ENCODE measurements at places on chromosomes 3 and 15. TPM values are rescaled to one million over a fixed set of nuclear protein-coding genes. Genes with fewer than 3 reads are reported as not detected.

- peaks cover 73% of the 10 kb centered on the region for H3K4me1 ChIP-seq
- peaks cover 43% of the 10 kb centered on the region for H3K36me3 ChIP-seq
- DNase-seq = no peak
- no peaks in the 10 kb centered on the region for H3K27me3 ChIP-seq
- peak overlapping the region; percentile 30 for H3K27ac ChIP-seq
- H3K4me3 ChIP-seq = no peak overlapping the region
These were observed 43.9 kb downstream of the SH3BP5 start for GRCh38 chr3:15288331-15289035.

Gene FSIP1
- total RNA-seq = 0.58 TPM

Gene SGO1
- 39.4 TPM for total RNA-seq

- no peak for DNase-seq
- H3K4me1 ChIP-seq = no peaks in the 10 kb centered on the region
- H3K27ac ChIP-seq = no peak overlapping the region
- peaks cover 18% of the 10 kb centered on the region for H3K27me3 ChIP-seq
These were observed 9.4 kb upstream of the EID1 start for GRCh38 chr15:48868536-48868935.

Gene HERC2
- 30.2 TPM for total RNA-seq

GRCh38 chr3:124396339-124396950 is 333.8 kb upstream of the UMPS start:
- no peaks in the 10 kb centered on the region for H3K36me3 ChIP-seq
- DNase-seq = no peak
- no peaks in the 10 kb centered on the region for H3K4me1 ChIP-seq
- H3K4me3 ChIP-seq = no peak overlapping the region
- no peak overlapping the region for H3K27ac ChIP-seq

GRCh38 chr15:80059786-80060355 is 395 bp downstream of the ZFAND6 start:
- H3K27ac ChIP-seq = peak overlapping the region; percentile 90
- H3K4me3 ChIP-seq = peak overlapping the region; percentile 84
- H3K36me3 ChIP-seq = no peaks in the 10 kb centered on the region
- peaks cover 5% of the 10 kb centered on the region for H3K27me3 ChIP-seq

Gene GOLIM4
- 1.7 TPM for total RNA-seq

DNA sequence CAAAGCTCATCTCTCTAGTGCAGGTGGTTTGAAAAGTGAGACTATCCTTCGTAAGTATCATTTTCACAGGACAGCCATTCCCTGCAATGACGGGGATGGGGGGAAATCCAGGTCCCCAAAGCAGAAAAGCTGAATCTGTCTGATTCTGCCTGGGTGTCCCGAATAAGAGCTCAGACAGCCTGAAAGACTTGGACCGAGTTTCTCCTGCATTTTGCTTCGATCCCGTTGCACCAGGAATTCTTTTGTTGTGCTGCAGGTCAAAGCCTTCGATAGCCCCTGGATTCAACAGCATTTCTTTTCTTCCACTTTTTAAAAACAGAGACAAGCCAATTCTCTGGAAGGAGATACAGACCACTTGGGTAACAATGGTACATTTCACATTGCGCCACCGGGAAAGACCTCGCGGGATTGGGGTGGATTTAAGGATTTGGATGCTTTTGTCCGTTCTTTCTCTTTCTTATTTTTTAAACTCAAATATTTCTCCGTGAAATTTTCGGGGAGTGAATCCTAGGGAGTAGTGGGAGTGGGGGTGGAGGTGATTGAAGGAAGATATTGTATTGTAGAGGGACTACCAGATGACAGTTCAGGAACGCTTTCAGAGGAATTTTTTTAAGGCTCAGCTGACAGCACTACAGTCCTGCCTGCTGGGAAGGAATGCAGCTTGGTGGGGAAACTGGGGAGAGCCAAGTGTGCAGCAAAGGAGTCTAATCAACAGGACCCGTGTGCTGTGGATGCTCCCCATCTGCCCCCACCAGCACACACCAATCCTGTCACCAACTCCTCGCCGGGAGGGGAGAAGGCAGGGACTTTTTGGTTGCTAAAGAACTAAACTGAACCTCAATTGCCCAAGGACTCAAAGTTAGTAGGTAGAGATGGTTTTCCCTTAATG is 2.6 kb downstream of the SLITRK3 start:
- no peak for DNase-seq
- no peak overlapping the region for H3K27ac ChIP-seq
- no peaks in the 10 kb centered on the region for H3K36me3 ChIP-seq
- no peak overlapping the region for H3K4me3 ChIP-seq

Gene ZMYND10
- total RNA-seq = 1.7 TPM

DNA sequence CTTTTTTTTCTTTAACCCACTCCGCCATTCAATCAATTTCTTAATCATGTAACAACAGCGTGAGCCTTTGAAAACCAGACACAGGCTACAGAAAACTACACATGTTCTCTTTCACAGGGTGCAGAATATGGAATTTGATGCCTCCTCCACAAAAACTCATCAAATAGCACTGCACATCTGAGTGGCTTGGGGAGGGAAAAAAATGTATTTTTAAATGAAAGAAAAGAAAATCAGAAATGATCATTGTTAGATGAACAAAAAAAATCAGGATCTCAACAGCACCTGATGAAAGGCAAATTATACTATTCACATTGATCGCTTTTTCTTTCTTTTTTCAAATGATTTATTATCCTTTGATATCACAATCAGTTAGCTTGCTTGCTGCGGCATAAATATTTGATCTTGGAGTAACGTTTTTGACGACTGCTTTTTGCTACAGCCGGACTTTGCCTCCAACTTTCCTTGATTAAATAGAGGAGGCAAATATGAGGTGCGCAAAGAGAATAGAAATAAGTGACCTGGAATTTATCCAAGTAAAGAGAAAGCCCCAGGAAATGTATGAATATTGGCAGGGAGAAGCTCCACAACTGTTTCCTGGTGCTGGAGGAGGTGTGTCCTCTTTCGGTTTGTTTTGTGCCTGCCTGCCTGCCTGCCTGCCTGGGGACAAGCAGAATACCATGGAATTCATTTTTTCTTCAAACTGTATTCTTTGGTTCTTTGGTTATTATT is 63.1 kb downstream of the EDEM1 start:
- H3K27me3 ChIP-seq = no peaks in the 10 kb centered on the region
- DNase-seq = no peak
- H3K4me3 ChIP-seq = no peak overlapping the region
- peaks cover 7% of the 10 kb centered on the region for H3K4me1 ChIP-seq

DNA sequence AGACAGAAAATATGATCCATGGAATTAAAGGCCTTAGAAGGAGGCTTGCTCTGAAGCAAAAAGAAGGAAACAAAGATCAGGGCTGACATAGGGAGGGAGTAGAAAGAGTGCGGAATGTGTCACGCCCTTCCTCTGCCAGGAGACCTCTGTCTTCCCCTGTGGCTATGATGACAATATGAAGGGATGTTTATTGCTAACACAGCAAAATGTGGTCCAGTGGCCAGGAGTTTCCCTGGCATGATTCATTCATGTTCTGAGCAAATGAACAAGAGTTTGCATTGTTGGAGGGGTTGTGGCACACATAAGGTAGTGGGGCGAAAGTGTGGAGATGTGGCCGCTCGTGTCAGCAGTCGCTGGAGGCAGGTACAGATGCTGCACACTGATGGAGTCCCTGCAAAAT is 169.4 kb downstream of the SHQ1 start:
- DNase-seq = no peak
- no peaks in the 10 kb centered on the region for H3K36me3 ChIP-seq
- no peak overlapping the region for H3K4me3 ChIP-seq

Gene GOLGA8G
- not detected for total RNA-seq

- DNase-seq = no peak
- H3K4me1 ChIP-seq = no peaks in the 10 kb centered on the region
- H3K27me3 ChIP-seq = peaks cover 7% of the 10 kb centered on the region
These were observed 5.6 kb upstream of the ARGFX start for GRCh38 chr3:121562148-121562547.

Gene SPTBN5
- 1.5 TPM for total RNA-seq

Gene CELF6
- total RNA-seq = 0.18 TPM

Gene IGF1R
- total RNA-seq = 7.7 TPM

DNA sequence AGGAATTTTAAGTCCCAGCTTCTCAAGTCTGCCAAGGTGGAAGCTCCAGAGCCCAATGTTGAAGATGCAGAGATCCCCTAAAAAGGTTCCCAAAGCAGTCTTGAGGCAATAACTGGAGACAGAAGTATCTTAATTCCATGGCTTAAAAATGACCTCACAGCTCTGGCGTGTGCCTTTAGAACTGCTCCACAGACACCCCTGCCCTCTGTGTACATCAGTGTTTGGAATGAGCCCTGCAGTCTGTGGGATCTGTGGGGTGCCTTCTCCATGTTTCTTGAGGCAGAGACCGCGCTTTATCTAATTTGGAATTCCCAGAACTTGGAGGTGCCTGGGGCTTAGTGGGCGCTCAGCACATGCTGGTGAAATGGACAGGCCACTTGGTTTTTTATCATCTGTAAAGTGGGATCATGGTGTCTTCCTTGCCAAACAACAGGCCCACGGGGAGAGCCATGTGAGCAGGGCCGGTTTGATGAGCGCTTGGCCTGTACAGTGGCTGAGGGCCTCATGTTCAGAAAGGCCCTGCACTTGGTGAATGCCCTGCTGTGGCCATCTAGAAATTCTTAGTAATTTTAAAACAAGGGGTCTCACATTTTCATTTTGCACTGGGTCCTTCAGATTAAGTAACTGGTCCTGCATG is 7.1 kb downstream of the ITGA11 start:
- H3K4me3 ChIP-seq = no peak overlapping the region
- H3K36me3 ChIP-seq = no peaks in the 10 kb centered on the region
- H3K27me3 ChIP-seq = peaks cover 28% of the 10 kb centered on the region
- no peak for DNase-seq
- H3K4me1 ChIP-seq = no peaks in the 10 kb centered on the region
- no peak overlapping the region for H3K27ac ChIP-seq

DNA sequence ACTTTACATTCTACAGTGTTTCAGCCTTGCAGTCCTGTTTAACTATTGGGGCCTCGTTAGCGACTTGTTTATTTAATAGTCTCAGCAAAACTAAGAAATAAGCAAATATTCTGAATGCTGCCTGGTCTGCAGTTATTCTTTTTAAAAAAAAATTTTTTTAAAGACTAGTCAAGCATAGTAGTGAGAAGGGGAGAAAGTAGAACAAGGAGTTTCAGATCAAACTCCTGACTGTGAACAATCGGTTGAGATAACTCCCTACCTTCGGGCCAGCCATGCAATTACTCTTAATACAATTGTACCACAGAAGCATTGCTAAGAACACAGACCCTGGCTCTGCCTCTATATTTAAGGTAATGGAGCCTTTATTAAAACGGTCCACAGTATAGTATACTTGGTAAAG is 5.8 kb upstream of the DUT start:
- H3K4me1 ChIP-seq = peaks cover 13% of the 10 kb centered on the region
- H3K27me3 ChIP-seq = no peaks in the 10 kb centered on the region
- DNase-seq = no peak
- H3K27ac ChIP-seq = no peak overlapping the region
- H3K36me3 ChIP-seq = peaks cover 3% of the 10 kb centered on the region
- H3K4me3 ChIP-seq = no peak overlapping the region

- peaks cover 3% of the 10 kb centered on the region for H3K27me3 ChIP-seq
- no peaks in the 10 kb centered on the region for H3K4me1 ChIP-seq
- no peak for DNase-seq
- H3K36me3 ChIP-seq = no peaks in the 10 kb centered on the region
- no peak overlapping the region for H3K4me3 ChIP-seq
- no peak overlapping the region for H3K27ac ChIP-seq
These were observed 49.9 kb upstream of the LMCD1 start for GRCh38 chr3:8451696-8452095.

Gene LRRIQ4
- total RNA-seq = not detected

GRCh38 chr15:81023483-81024264 is 23.0 kb downstream of the TLNRD1 start:
- H3K27me3 ChIP-seq = no peaks in the 10 kb centered on the region
- H3K27ac ChIP-seq = peak overlapping the region; percentile 90
- peak overlapping the region; percentile 37 for H3K4me3 ChIP-seq
- DNase-seq = peak; percentile 51
- peaks cover 22% of the 10 kb centered on the region for H3K36me3 ChIP-seq
- H3K4me1 ChIP-seq = peaks cover 51% of the 10 kb centered on the region

DNA sequence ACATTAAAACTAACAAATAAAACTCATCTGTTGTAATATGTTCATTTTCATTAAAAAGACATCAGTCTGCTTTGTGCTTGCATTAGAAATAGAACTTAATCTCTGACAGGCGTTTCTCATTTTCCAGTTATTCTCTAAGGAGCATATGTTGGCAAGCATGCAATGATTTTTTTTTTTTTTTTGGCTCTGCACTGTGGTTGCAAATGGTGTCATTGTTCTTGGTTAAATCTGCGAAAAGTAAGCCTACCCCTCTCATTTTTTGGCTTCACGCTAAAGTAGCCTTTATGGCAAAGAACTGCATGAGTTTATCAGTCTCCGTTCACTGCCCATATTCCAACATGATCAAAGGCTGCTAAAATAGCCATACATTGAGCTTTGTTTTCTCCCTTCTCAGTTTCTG is 403.2 kb downstream of the MECOM start:
- no peaks in the 10 kb centered on the region for H3K36me3 ChIP-seq
- H3K27me3 ChIP-seq = no peaks in the 10 kb centered on the region
- H3K4me3 ChIP-seq = no peak overlapping the region
- no peaks in the 10 kb centered on the region for H3K4me1 ChIP-seq

- H3K27me3 ChIP-seq = peaks cover 3% of the 10 kb centered on the region
- no peak overlapping the region for H3K4me3 ChIP-seq
- no peaks in the 10 kb centered on the region for H3K36me3 ChIP-seq
- H3K27ac ChIP-seq = no peak overlapping the region
These were observed 317.2 kb upstream of the PROK2 start for GRCh38 chr3:72102112-72102616.

DNA sequence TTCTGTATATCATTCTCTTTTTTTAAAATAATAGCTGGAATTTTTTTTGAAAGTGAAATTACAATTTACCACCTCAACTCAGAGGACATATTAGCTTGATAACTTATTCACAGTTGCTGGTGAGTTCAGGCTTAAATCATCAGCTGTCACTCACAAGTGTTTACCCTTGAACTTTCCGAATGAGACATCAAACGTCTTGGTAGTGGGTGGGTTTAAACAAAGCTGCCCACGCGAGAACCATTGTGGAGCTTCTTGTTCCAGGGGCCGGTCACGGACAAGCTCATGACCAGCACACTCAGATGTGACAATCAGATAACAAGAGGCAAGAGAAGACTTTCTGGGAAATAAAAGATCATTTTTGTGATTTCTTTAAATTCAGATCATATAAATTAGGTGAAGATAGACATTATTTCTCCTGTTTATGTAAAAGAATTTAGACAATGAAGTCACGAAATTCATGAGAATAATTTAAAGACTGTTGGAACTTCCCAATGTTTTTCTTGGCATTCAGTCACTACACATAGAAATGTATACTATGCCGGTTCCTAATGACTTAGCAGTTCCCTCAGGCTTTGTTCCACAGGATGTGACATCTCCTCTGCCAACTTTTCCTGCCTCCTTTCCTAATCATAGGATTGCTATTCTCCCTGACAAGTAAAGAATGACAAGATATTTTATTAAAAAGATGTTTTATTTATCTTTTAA is 29.3 kb downstream of the BTD start:
- peaks cover 36% of the 10 kb centered on the region for H3K4me1 ChIP-seq
- no peak overlapping the region for H3K27ac ChIP-seq
- no peaks in the 10 kb centered on the region for H3K27me3 ChIP-seq
- no peaks in the 10 kb centered on the region for H3K36me3 ChIP-seq

Gene CSK
- 341 TPM for total RNA-seq
